CD4-positive, CD25-positive, alpha-beta regulatory T cell (primary cell): ENCODE measurements at places on chromosomes 2 and 18.

DNA sequence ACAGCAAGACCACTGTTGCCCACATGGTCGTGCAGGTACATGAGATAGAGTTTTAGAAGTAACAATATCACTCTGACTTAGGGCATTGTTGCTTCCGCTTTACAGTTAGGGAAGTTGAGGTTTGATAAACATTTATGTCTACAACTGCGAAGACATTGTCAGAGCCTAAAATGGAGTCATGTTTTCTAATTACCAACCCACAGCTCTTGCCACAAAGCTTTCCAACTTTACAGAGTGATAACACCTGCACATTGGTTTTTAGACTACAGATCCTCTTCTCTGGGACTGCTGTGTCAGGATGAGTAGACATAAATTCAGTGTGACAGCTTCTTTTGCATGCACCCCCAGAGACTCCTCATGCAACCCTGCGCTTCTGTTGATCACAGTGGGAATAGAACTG lies 119.0 kb downstream of the FEZ2 start:
- DNase-seq: no peak

DNA sequence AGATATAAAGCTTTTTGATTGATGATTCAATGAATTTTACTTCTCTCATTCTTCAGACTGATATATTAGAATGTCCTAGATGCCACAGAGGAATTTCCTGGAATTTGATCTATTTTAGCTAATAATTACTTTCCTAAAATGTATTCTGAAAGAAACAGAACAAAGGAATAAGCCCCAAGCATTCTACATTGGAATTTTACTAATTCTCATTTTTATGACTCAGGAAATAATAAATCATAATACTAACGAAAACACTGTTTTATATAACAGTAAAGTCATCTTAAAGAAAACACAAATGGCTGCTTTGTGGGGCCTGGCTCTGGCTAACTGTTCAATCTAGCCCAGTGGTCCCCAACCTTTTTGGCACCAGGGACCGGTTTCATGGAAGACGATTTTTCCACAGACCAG lies 68.6 kb upstream of the LPIN2 start:
- DNase-seq: no peak

- no peak for DNase-seq
Measured at GRCh38 chr18:75897386-75897785, 469.9 kb upstream of the SMIM21 start.

GRCh38 chr2:218081695-218082094 lies 12.6 kb downstream of the RUFY4 start:
- no peak for DNase-seq

- DNase-seq: no peak
Measured at GRCh38 chr2:132757676-132758075, 87.7 kb upstream of the LYPD1 start.

DNA sequence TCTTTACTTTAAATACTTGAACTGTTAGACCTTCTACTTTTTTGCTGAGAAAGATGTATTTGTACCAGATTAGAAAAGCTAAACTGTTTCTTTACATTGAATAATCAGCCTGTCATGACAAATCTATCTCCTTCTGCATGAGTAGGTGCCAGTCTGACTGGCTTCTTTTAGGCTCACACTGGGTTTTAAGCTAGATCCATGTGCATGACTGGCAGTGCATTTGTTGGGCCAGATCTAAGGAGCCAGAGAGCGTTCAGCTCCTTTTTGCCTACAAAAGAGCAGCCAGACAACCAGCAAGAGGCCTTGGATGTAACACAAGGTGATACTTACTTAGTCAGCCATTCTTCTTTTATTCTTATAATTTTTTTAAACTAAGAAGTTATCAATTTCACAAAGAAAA lies 82.0 kb upstream of the OTX1 start:
- DNase-seq: no peak

- no peak for DNase-seq
Measured at GRCh38 chr2:181743723-181744031, 63.4 kb upstream of the NEUROD1 start.

- no peak for DNase-seq
Measured at GRCh38 chr2:109066501-109066900, 62.5 kb upstream of the SH3RF3 start.
